SIG-M5 (cell line): ENCODE measurements at places on chromosomes 3 and 15.

DNA sequence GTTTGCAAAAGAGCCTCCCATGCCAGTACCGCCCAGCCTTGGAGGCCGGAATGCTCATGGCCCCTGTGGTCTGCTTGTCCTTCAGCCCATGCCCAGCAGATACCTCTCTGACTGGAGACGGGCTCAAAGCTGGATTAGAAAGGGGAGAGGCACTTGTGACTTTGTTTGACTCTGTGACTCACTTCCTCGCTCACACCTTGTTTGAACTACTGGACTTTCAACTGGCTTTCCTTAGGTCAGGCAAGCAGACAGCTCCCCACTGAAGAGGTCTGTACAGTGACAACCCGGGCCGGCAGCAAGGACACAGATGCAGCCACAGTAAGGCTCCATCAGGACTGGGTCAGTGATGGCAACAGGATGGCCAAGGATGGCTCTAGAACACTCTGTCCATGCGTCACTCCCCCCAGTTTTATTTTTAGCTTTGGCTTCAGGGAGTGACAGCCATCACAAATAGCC is 98.6 kb upstream of the ABHD17C start:
- no peak for DNase-seq

DNA sequence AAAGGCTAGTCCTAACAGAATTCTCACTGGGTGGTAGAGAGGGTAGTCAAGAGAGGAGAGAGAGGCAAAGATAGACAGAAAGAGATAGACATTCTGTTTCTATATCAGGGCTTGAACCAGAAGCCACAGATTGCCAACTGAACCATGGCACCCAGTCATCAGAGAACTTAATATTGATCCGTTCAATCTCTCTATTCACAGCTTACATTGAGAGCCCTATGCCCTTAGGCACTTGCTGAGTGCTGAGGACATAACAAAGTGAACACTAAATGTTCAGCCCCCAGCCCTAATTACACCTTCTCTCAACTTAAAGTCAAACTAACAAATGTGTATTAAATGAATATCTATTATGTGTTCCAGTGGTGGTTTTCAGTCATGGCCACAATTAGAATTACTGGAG is 124.1 kb downstream of the FILIP1L start:
- no peak for DNase-seq

- DNase-seq: no peak
Observed at GRCh38 chr3:72485641-72486040, 362.6 kb downstream of the SHQ1 start.

- no peak for DNase-seq
Observed at GRCh38 chr3:177015881-177016280, 181.4 kb downstream of the TBL1XR1 start.

- no peak for DNase-seq
Observed at GRCh38 chr3:46017720-46018119, 9.6 kb downstream of the XCR1 start.

- DNase-seq: no peak
Observed at GRCh38 chr3:109985943-109986555, 648.7 kb upstream of the DPPA4 start.

DNA sequence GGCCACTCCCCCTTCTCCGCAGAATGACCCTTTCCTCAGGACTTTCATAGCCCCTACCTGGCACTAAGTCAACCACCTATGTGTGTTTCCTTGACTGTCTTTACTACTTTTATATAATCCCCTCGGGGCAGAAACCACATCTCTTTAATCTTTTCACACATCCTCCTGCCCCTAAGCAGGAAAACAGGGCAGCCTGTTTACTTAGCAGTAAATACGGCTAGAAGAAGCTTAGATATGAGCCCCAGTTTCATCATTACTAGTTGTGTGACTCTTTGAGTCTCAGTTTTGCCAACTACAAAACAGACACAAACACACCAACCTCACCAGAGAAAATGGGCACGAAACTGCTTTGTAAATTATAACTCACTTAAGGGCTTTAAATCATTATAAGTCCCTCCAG is 98.3 kb downstream of the CYP19A1 start:
- DNase-seq: no peak
